ENCODE measurements at places on chromosomes 1 and 21. TPM values are rescaled to one million over a fixed set of nuclear protein-coding genes. Genes with fewer than 3 reads are reported as not detected.

Gene IL20
- not detected for total RNA-seq

Gene LMX1A
- not detected for total RNA-seq

Gene ODR4
- 17.3 TPM for total RNA-seq

Gene FCER1A
- total RNA-seq: not detected

Gene SIK1
- total RNA-seq: 1.1 TPM

Gene LRRC7
- total RNA-seq: not detected

Gene CD1B
- total RNA-seq: not detected

Gene ANGPTL3
- total RNA-seq: not detected

Gene TMPRSS15
- not detected for total RNA-seq

Gene ADIPOR1
- 61.2 TPM for total RNA-seq

Gene NTRK1
- total RNA-seq: 0.08 TPM

Gene ASCL5
- total RNA-seq: 0.54 TPM

- H3K36me3 ChIP-seq: no peaks in the 10 kb centered on the region
- DNase-seq: no peak
- no peaks in the 10 kb centered on the region for H3K4me1 ChIP-seq
Measured at GRCh38 chr1:168903237-168903830, 174.3 kb upstream of the DPT start.

DNA sequence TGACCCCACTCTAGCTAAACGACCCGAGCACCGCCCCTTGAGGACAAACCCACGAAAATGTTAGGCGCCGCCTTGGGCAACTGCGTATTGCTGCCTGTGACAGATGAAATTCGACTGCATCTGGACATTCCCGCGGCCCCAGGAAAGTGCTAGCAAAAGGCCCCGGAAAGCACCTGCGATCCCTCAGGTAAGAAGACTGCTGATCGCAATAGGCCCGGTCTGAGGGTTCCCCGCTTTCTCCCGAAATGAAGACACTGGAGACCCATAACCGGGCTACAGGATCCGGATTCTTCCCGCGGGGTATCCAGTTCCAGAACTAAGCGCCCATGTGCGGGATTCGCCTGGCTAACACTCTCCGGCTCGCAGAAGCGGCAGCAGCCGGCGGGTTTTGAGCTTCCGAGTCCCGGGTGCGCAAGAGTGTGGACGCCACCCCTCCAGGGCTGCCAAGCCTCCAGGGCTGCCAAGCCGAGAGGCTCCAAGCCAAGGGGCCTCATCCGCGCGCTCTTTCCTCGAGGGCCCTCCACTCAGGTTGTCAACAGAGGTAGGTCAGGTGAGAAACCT is 157.9 kb upstream of the NBPF11 start:
- no peaks in the 10 kb centered on the region for H3K36me3 ChIP-seq
- H3K27ac ChIP-seq: no peak overlapping the region
- peaks cover 60% of the 10 kb centered on the region for H3K27me3 ChIP-seq
- peak overlapping the region; percentile 68 for H3K4me3 ChIP-seq
- DNase-seq: peak; percentile 69

DNA sequence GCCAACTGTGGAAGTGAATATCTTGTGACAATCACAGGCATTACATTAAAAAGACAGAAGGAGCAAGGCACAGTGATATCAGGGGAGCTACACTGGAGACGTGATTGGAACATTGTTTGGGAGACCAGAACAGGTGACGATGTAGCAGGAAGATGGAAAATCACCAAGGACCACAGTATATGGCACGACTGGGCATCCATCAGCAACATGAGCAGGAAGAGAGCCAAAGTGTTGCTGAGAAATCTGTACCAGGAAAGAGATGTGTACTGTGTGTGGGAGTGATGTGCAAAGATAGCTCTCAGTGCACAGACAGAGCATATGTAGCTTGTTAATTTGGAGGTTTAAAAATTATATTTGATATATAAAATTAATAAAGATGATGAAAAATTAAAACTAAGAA is 790.6 kb upstream of the ADGRL2 start:
- H3K27ac ChIP-seq: no peak overlapping the region
- H3K36me3 ChIP-seq: no peaks in the 10 kb centered on the region
- H3K4me1 ChIP-seq: peaks cover 7% of the 10 kb centered on the region
- H3K27me3 ChIP-seq: no peaks in the 10 kb centered on the region
- DNase-seq: no peak

DNA sequence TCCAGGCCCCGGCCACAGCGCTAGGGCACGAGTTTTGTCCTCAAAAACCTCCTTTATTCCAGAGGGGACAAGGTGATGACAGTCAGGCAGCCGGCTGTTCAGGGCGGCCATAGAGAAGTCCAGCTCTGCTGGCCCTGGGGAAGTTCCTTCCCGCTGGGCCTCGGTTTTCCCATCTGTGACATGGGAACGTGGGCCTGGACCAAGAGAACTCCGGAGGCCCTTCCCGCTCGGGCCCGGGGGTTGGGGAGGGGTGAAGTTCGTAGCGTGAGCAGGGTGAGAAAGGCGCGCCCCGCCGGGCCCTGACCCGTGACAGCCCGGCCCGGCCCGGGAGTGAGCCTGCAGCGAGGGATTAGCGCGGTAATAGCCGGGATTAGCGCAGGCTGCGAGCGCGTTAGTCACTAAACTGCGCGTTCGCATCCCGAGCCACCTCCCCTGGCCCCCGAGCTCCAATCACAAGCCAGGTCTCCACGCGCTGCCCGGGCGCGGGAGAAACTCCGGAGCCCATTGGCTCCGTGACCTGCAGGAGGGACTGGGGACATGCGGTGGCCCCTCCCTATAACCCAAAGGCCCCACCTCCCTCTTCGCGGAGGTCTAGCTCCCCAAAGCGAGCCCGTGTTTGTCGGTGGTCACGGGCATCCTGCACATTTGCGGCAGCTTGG is 29.8 kb upstream of the PADI2 start:
- H3K4me1 ChIP-seq: no peaks in the 10 kb centered on the region
- no peak overlapping the region for H3K27ac ChIP-seq
- no peaks in the 10 kb centered on the region for H3K27me3 ChIP-seq
- peak; percentile 51 for DNase-seq
- no peak overlapping the region for H3K4me3 ChIP-seq

DNA sequence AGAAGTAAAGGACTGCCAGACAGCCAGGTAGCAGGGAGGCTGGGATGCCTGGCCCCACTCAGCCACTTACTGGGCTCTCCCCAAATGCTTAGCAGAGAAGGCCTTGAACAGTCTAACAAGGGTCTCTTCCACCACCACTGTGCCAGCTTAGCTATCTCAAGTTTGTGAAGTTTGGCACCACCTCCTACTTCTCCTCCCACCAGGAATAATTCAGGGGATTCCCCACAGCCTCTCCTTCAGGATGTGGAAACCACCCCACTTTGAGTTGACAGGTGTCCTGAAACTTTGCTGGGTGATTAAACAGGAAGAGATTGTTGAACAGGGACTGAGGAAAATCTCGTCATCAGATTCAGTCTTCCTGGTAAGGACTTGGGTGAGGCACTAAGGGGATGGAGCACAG is 59.4 kb upstream of the ATP1B1 start:
- H3K36me3 ChIP-seq: no peaks in the 10 kb centered on the region
- no peaks in the 10 kb centered on the region for H3K27me3 ChIP-seq
- no peaks in the 10 kb centered on the region for H3K4me1 ChIP-seq
- DNase-seq: no peak
- H3K27ac ChIP-seq: no peak overlapping the region
- no peak overlapping the region for H3K4me3 ChIP-seq

DNA sequence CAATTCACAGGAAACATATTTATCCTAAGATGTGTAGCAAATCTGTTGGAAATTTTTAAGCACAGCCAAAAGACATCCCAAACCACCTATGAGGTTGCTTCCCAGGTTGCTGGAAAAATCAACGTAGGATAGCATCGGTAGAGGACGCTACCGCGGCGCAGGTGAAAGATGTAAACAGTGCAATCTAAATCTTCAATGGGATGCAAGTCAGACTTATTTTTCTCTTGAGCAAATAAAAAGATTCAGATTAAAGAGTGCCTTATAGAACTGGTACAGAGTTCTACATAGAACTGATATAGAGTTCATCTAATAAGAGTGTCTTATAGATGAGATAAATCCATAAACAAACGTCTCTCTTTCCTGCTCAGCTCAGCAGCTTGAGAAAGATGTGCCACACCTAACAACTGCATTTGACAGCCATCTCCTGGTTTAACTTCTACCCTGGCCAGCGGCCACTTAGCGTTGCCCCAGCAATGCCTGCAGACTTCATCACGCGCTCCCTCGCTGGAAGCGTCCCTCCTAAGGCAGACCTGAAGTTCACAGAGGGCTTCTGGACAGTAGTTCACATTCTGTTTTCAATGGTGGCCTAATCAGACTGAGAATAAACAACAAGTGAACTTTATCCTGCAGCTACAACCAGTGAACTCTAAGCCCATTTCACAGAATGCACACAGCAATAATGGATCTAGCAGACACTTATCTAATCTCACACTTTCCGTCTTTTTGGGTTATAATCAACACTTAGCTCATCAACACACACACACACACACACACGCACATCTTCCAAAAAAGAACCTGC is 164.5 kb downstream of the TOMM20 start:
- H3K27ac ChIP-seq: no peak overlapping the region
- no peaks in the 10 kb centered on the region for H3K36me3 ChIP-seq
- DNase-seq: no peak

DNA sequence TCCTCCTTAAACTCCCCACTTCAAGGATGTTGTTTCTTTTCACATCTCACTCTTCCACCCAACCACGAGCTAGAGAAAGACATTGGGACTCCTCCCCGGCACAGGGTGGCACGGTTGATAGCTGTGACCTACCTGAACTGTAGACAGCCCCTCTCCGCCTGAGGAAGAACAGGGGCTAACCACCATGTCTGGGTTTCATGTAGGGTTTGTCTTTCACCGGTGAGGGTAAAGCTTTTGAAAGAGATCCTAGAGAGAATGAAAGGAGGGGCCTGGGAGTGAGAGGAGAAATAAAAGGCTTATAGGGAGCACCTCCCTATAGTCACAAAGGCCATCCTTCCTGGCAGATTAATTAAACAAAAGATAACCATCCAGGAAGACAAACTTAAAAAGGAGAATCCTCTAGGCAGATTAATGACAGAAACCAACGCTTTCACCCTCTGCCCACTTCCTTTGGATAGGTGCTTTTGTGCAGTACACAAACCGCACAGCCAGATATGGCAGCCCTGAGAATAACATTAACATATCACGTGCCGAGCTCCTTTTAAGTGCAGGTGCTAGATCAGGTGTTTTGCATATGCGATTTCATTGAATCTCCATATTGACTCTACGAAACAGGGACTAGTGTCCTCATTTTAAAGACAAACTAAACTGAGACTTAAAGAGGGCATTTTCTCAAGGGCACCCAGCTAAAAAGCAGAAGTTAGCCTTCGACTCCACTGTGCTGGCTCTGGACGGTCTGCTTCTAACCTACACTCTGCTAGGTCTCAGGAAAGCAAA is 178.1 kb upstream of the RUNX1 start:
- no peak for DNase-seq
- no peaks in the 10 kb centered on the region for H3K36me3 ChIP-seq
- peaks cover 10% of the 10 kb centered on the region for H3K4me1 ChIP-seq
- H3K4me3 ChIP-seq: no peak overlapping the region
- no peak overlapping the region for H3K27ac ChIP-seq

DNA sequence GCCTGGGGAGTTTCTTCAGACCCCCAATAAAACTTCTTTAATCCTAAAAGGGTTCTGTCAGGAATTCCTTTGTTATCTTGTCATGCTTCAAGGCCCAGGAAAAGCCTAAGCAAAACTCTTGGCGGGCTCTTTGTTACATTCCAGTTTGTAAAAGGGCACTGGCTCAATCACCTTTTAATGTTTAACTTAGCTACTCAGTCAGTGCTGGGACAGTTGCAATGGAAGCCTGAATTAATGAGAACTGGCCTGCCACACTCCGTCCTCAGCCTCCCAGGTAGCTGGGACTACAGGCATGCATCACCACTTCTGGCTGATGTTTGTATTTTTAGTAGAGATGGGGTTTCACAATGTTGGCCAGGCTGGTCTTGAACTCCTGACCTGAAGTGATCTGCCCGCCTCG is 21.3 kb upstream of the ASB17 start:
- H3K36me3 ChIP-seq: no peaks in the 10 kb centered on the region
- no peak overlapping the region for H3K4me3 ChIP-seq
- H3K4me1 ChIP-seq: no peaks in the 10 kb centered on the region
- no peak overlapping the region for H3K27ac ChIP-seq

GRCh38 chr1:246790364-246790763 is 66.2 kb downstream of the SCCPDH start:
- no peaks in the 10 kb centered on the region for H3K36me3 ChIP-seq
- no peak for DNase-seq
- H3K27me3 ChIP-seq: no peaks in the 10 kb centered on the region
- no peak overlapping the region for H3K4me3 ChIP-seq
- peaks cover 18% of the 10 kb centered on the region for H3K4me1 ChIP-seq

DNA sequence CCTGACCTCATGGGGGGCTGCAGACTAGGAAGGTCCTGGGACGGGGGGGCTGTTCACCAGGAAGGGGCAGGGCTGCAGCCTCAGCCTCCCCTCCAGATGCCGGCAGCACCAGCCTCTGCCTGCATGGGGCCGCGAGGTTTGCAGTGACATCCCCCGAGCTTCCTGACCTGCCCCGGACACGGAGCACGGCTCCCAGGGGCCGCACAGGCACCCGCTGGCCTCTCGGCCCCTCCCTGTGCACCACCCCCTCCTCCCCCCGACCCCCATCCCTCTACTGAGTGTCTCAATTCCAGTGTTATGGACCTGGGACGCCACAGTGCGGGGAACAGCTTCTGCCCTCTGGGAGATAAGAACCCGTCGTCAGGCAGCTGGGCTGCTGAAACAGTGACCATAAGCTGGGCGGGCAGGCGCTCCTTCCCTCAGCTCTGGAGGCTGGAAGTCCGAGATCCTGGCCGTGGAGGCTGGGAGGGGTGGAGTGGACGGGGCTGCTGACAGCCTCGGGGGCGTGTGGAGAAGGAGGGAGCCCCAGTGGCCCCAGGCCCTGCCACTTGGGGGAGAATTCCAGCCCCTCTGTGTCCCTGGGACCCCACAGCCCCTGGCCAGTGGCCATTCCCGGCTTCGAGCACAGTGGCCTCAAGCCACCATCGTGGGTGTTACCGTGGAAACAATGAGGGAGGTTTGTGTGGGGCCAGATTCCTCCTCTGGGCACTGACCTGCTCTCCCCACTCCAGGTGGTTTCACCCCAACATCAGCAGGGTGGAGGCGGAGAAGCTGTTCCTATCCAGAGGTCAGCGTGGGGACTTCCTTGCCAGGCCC is 11.6 kb downstream of the RNF223 start:
- no peak overlapping the region for H3K4me3 ChIP-seq
- H3K4me1 ChIP-seq: peaks cover 5% of the 10 kb centered on the region
- peaks cover 49% of the 10 kb centered on the region for H3K27me3 ChIP-seq

GRCh38 chr1:169259816-169260215 is 107.8 kb downstream of the NME7 start:
- no peak for DNase-seq
- no peak overlapping the region for H3K27ac ChIP-seq
- 0 out of 2 replicates have a peak, but pooled peaks cover 4% of the 10 kb centered on the region for H3K36me3 ChIP-seq
- no peak overlapping the region for H3K4me3 ChIP-seq
- no peaks in the 10 kb centered on the region for H3K27me3 ChIP-seq

GRCh38 chr1:179476484-179476883 is 99.3 kb downstream of the NPHS2 start:
- H3K36me3 ChIP-seq: 0 out of 2 replicates have a peak, but pooled peaks cover 13% of the 10 kb centered on the region
- H3K27me3 ChIP-seq: no peaks in the 10 kb centered on the region
- H3K4me1 ChIP-seq: no peaks in the 10 kb centered on the region
- peak; percentile 8 for DNase-seq

All from GM23338 (cell line).